ENCODE measurements at places on chromosomes 6 and 20. TPM values are rescaled to one million over a fixed set of nuclear protein-coding genes. Genes with fewer than 3 reads are reported as not detected.

C6orf163 gene
- 3.3 TPM for total RNA-seq

VWA7 gene
- total RNA-seq, result 1.5 TPM

MMP24 gene
- 13.0 TPM for total RNA-seq

CLPSL2 gene
- total RNA-seq, result 2.0 TPM

PI16 gene
- not detected for total RNA-seq

SLC26A8 gene
- 1.4 TPM for total RNA-seq

PPT2 gene
- 92.5 TPM for total RNA-seq

CPXM1 gene
- total RNA-seq, result not detected

CHRNA4 gene
- total RNA-seq, result 0.11 TPM

CDSN gene
- total RNA-seq, result not detected

TINAG gene
- not detected for total RNA-seq

SLC13A3 gene
- 0.39 TPM for total RNA-seq

SLC12A5 gene
- total RNA-seq, result 1.9 TPM

OR2B6 gene
- total RNA-seq, result not detected

HTR1E gene
- total RNA-seq, result not detected

TXLNB gene
- total RNA-seq, result not detected

GSTA1 gene
- 11.2 TPM for total RNA-seq

All from Caco-2 (cell line).